ENCODE measurements at places on chromosomes 11 and 22.

DNA sequence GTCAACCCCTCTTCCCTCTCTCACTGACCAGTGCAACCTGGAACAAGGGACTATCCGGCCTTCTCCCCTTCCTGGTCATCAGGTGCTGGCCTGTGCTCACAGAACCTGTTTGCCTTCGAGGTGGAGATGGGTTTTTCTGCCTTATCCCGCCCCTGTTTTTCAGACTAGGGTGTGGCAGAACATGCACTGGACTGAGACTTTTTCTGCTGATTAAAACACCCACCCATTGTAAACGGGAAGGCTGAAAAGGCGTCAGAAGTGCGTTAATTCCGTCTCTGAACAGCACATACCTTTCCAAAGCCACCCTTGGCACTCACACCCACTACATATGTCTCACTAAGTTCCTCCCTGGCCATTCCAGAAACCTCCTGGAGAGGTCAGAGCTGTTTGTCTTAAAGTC, 4.4 kb upstream of the B3GNT6 start:
- no peak for DNase-seq

DNA sequence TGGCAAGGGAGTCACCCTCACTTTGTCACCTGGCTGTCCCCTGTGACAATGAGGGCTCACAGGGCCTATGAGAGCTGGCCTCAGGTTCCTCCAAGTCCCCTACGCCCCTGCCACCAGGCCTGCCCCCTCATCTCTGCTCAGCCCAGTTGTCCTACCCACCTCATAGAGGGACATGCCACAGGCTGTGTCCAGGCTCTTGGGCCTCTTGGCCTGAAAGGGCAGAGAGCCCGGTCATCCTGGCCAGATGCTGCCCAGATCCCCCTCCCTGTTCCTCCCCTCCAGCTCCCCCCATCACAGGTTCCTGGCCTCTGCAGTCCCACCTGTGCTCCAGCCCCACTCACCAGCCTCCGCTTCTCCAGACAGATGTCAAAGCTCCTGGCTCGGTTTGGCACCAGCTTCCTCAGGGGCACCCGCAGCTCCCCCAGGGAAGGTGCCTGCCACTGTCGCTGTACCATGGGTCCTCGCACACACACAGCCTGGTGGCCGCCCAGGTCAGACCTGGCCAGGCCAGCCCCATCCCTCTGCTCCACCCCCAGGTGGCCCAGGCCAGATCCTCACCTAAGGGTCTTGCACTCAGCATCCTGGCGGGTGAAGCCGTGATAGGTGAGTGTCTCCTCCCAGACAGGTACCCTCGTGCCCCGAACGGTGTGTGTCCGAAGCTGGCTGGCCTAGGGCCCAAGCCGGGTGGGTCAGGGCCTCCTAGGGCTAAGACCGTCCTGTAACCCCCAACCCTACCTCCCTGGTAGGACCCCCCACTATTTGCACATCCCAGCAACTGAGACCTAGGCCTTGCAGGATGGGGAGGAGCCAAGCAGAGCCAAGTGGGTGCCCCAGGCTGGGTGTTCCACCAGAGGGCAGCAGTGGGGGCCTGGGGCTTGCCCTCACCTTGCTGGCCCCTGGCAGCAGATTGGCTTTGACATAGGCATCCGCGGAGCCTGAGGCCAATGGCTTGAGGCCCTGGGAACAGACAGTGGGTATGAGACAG, 8.3 kb downstream of the NDUFV1 start:
- no peak for DNase-seq

- DNase-seq = no peak
Measured at GRCh38 chr11:128497061-128497775, 90.1 kb downstream of the ETS1 start.

DNA sequence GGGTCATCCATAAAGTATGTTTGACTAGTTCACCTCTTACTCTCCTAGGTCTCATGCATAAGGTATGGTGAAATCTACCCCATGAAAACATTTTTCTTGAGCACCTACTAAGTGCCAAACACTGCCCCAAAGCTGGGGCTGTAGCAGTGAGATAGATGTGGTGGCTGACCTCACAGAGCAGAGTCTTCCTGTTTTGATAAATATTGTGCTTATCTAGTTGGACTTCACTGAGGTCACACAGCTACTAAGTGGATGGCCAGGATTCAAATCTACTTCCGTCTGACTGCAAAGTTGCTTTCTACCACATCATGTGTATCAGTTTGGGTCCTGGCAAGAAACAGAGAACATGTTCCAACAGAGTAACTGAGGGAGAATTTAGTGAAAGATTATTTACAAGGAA, 6.4 kb upstream of the HTATIP2 start:
- DNase-seq = no peak

- DNase-seq = no peak
Measured at GRCh38 chr11:25327656-25328055, 830.8 kb downstream of the LUZP2 start.

DNA sequence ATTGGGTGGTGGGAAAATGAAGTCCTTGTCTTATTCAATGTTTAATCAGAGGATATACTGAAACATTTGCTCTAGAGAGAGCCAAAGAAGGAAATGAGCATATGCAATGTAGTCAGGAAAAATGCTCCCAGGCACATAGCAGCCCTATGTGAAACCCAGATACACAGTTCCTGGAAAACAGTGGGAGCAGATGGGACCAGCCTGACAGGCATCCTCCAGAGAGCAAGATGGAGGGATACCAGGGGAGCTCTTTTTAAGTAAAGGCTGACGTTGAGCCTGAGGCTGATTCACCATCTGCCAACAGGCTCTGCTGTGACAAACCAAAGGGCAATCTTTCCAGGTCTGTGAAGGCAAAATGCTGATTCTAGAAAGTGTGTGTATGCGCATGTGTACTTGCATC, 559.4 kb upstream of the KIRREL3 start:
- DNase-seq = no peak

DNA sequence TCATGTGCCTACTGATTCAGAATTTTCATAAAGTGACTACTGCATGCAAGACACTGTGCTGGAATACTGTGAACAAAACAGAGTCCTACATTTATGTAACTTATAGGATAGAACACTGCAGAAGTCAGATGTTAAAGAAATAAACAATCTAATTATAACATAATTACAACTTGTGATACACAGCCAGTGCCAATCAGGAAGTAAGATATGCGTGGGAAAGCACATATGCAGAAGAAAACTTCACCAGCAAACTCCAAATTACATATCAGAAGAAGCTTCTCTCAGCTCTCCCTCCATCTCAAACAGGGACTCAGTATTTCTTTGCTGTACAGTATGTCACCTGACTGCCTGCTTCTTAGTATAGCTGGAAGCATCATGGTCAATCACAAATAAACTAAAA, 37.4 kb downstream of the PAK1 start:
- DNase-seq = no peak

DNA sequence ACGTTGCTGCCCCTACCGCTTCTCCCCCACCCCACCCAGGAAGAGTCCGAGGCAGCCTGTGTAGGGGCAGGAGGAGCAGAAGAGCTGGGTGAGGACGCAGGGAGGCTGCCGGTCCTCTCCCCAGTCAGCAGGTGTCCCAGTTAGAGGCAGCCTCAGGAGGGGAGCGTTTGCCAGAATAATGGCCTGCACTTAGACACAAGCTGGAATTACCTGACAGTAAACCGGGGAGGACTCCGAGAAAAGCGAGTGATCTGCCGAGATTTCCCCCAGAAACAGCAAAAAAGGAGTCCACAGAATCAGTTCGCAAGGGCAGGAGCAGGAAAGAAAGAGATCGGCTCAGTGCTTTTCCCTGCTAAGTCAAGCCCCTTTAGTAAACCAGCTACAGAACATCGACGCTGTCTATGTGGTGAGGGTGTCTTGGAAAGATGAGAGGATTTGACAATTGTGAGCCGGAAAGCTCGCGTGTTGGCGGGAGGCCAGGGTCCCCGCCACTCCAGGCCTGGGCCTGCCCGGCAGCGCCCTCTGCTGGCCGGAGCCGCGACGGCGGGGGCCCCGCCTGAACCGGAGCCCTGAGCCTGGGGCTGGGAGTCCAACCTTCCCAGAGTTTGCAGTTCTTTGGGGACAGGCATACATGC, 17.7 kb upstream of the THRSP start:
- DNase-seq = peak; percentile 75

DNA sequence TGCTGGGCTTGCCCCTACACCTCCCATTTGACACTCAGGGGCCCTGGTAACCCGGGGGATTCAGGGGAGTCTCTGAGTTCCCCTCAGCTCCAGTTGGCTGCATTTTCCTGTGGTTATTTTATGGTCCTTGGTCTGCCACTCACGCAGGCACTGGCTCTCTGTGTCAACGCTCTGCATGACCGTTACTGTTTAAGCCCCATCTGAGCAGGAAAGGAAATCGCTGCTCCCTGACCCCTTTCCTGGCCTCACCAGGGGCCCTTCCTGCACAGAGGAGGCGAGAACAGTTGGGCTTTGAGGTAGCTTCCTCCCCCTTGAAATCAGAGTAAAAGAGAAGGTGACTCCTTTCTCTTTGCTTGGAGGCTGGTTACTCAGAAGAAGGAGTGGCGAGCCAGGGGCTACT, 2.4 kb downstream of the C1QTNF4 start:
- no peak for DNase-seq

DNA sequence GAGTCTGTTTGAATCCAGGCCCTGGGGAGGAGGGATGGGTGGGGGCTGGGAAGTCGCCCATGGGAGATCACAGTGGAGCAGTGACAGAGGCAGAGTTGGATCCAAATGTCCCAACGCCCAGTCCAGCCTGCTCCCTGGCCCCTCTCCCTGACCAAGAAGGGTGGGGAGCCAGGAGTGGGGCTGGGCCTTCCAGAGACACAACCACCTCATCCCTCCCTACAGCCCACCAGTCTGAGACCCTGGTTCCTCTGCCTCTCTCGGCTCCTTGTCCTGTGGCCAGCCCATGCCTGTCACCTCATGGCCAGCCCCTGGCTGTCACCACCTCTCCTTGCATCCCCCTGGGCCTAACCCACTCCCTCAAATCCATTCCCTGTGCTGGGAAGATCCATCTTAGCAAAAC, 71.2 kb upstream of the PRR5 start:
- no peak for DNase-seq

- DNase-seq = no peak
Measured at GRCh38 chr11:56819916-56820315, 71.4 kb upstream of the OR9G4 start.

DNA sequence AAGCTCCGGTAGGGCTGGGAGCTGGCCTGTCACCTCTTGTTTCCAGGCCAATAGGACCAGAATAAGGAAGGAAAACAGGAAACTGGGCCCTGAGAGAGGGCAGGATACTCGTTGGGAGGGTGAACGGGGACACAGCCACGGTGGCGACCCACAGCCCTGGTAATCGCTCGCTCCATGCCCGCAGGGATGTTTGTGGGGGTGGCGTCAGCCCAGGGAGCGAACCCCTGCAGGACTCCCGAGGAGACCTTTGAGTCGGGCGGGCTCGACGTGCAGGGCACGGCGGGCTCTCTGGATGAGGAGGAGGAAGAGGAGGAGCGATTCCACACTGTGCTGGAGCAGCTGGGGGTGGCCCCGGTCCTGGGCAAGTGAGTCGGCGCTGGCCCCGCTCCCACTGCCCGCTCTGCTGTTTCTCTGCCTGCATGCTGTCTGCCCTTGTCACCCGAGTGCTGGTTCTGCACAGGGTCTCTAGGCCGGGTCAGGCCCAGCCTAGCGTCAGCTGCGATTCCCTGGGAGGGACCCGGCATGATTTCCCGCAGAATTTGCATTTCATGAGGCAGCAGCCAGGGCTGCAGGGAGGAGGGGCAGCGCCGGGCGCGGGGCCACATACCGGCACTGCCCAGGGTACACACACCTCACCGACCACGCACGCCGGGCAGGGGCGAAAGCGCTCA, 1.6 kb downstream of the CRACR2B start:
- DNase-seq = no peak

DNA sequence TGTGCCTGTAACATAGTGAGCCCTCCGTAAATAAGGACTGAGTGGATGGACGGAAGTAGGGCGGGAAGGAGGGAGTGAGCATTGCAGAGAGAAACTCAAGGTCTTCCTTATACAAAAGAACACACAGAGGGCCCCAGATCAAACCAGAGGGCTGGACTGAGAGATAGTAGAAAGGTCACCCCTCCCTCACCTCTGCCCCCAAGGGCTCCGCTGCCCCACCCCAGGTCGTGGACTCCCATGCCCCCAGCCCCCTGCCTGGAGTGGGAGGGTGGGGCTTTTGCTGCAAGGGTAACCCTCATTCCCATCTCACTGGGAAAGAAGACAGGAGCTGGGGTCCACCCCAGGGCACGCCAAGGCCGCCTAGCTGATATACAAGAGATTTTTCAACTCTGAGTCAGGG, 157.0 kb downstream of the MN1 start:
- DNase-seq = no peak

DNA sequence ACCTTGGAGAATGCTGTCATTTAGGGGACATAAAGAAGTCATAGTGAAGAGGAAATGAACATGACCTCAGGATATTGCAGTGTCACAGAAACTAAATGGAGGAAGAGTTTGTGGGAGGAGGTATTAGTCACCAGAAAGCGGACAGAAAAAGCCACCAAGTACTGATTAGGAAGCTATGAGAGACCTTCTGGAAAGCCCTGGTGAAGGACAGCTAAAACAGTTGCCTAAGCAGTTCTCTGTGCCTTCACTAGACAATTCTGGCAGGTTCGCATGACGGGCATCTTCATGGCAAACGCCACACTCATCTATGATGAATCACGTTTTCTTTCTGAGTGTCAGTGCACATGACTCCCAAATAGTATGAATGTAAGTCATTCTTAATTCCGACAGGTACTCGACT, 325.8 kb downstream of the C11orf87 start:
- DNase-seq = no peak

- DNase-seq = no peak
Measured at GRCh38 chr11:92682952-92683351, 286.5 kb upstream of the MTNR1B start.

DNA sequence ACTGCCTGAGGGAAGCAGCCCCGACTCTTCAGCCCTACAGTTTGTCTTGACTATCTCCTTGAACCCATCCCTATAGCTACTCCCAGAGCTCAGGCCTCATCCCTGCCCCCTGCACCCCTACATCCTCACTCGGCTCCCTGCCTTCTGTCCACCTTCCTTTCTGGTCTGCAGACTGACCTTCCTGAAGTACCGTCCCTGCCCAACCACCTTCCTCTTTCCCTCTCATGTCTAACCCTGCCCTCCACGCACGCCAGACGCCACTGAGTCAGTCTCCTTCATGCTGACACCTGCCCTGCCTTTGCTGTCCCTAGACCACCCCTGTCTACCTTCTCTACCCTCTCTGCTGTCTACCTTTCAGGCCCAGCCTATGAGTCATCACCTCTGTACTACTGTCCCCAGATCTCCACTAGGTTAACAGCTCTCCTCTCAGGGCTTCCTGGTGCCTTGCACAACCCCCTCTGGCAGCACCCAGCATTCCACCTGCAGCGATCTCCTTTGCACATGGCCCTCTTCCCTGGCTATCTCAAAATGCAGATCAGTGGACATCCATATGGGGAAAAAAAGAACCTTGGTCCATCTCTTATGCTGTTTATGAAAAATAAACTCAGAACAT, 8.9 kb downstream of the KCTD21 start:
- no peak for DNase-seq
